ENCODE measurements at places on chromosomes 1 and 21. TPM values are rescaled to one million over a fixed set of nuclear protein-coding genes. Genes with fewer than 3 reads are reported as not detected.

Gene GIPC2
- 3.1 TPM for total RNA-seq

Gene EFCAB14
- total RNA-seq = 196 TPM

Gene CLDN17
- total RNA-seq = not detected

Gene PKP1
- total RNA-seq = 58.1 TPM

Gene RRAGC
- 22.0 TPM for total RNA-seq

Gene FCRL1
- 0.21 TPM for total RNA-seq

Gene MYOG
- total RNA-seq = not detected

Gene PLEKHG5
- 17.7 TPM for total RNA-seq

Gene COL8A2
- 8.0 TPM for total RNA-seq

Gene ADAMTSL4
- 48.2 TPM for total RNA-seq
